Stimulated activated naive B cell treated with anti-CD40 and anti-IgM and Interleukin-4, amounts not matched to agents 10 μg/mL and 1 μg/mL and 100 μg/mL, for 72 hours (primary cell): ENCODE measurements at places on chromosomes 11 and 22.

DNA sequence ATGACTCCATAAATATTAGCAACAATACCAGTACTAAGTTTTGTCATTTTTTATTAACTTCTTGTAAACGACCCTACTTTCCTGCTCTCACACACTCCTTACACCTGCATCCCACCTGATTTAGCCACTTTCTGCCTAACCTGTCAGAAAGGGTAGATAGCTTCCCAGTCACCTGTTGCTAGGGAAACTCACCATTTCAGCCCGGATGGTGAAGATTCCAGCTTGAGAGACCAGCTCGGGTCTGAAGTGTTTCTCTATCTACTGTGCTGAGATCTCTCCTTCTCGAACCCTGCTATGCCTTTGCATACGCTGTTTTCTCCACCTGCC, at the start of gene PARVG:
PARVG (plus strand) TSS at position 220 of the 327 bp plus-strand sequence. CDS start 2,405 bp downstream, outside the sequence.
- peaks cover 15% of the 10 kb centered on the region for H3K36me3 ChIP-seq
- peak within 1 kb of the TSS; percentile 85 for H3K4me3 ChIP-seq
- peak; percentile 58 for DNase-seq
- peaks cover 29% of the 10 kb centered on the region for H3K4me1 ChIP-seq

GRCh38 chr11:56932572-56933220, 56.0 kb upstream of the OR5AK2 start:
- no peaks in the 10 kb centered on the region for H3K27me3 ChIP-seq
- no peak overlapping the region for H3K4me3 ChIP-seq
- DNase-seq: no peak
- H3K27ac ChIP-seq: no peak overlapping the region
- no peaks in the 10 kb centered on the region for H3K4me1 ChIP-seq

- H3K27me3 ChIP-seq: peaks cover 78% of the 10 kb centered on the region
- no peaks in the 10 kb centered on the region for H3K36me3 ChIP-seq
- H3K4me3 ChIP-seq: no peak overlapping the region
- no peak overlapping the region for H3K27ac ChIP-seq
- no peak for DNase-seq
These were observed 123.7 kb upstream of the HSD17B12 start for GRCh38 chr11:43556612-43557375.

DNA sequence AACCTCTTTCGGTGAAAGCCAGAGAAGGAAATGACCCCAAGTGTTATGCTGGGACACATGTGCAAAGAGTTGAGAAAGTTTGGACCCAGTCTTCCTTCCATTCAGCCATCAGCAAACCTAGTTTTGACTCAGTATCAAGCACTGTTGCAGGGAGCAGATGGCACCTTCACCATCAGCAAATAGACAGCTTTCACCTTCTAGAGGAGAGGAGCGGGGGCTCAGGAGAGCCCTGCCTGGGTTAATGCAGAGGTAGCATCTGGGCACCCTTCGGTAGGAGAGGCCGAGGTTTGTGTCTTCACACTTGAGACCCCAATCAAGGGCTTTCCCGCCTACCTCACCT, 16.2 kb upstream of the MFRP start:
- no peaks in the 10 kb centered on the region for H3K36me3 ChIP-seq
- H3K4me3 ChIP-seq: no peak overlapping the region
- H3K4me1 ChIP-seq: peaks cover 23% of the 10 kb centered on the region
- H3K27ac ChIP-seq: no peak overlapping the region

- peak overlapping the region; percentile 88 for H3K27ac ChIP-seq
- peak overlapping the region; percentile 84 for H3K4me3 ChIP-seq
- no peak for DNase-seq
- no peaks in the 10 kb centered on the region for H3K27me3 ChIP-seq
- peaks cover 19% of the 10 kb centered on the region for H3K36me3 ChIP-seq
These were observed 6.9 kb upstream of the NEAT1 start for GRCh38 chr11:65415499-65416340.

GRCh38 chr11:108872781-108873291, 208.0 kb downstream of the DDX10 start:
- H3K4me1 ChIP-seq: peaks cover 3% of the 10 kb centered on the region
- H3K27me3 ChIP-seq: no peaks in the 10 kb centered on the region
- no peak overlapping the region for H3K4me3 ChIP-seq
- no peak for DNase-seq
- H3K27ac ChIP-seq: no peak overlapping the region

- no peaks in the 10 kb centered on the region for H3K36me3 ChIP-seq
- peaks cover 8% of the 10 kb centered on the region for H3K27me3 ChIP-seq
- no peak for DNase-seq
- H3K27ac ChIP-seq: no peak overlapping the region
These were observed 12.1 kb downstream of the GAL3ST1 start for GRCh38 chr22:30562366-30562765.

DNA sequence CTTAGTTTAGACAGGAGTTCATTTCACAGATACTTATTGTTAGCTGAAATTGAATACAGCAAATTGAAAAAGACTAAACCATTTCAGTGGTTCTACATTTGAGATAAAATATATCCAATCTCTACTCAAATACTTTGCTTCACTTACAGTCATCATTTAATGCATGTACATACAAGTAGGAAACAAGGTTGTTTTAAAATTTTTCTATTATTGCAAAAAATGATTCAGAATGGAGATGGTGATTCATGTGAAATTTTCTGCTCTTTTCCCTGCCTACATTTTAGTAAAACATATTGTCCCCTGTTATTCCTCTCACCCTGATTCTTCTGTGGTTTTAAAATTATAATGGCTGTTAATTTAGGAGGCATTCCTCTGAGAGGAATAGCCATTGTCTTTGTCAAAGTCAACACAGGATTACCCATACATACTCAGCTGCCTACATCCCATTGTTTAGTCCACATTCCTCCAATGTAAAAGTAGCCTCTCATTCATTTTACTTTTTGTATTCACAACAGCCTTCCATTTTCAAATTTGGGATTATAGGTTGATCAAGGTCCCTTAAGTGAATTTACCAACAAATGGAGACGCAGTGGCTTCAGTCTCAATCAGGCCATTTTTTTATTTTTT, 60.1 kb downstream of the TRPC6 start:
- no peaks in the 10 kb centered on the region for H3K36me3 ChIP-seq
- no peak overlapping the region for H3K4me3 ChIP-seq
- H3K27me3 ChIP-seq: no peaks in the 10 kb centered on the region
- DNase-seq: no peak
- no peaks in the 10 kb centered on the region for H3K4me1 ChIP-seq

GRCh38 chr22:36406721-36407120, 19.0 kb upstream of the MYH9 start:
- H3K27me3 ChIP-seq: no peaks in the 10 kb centered on the region
- peak overlapping the region; percentile 25 for H3K27ac ChIP-seq
- no peak for DNase-seq
- H3K4me1 ChIP-seq: peaks cover 30% of the 10 kb centered on the region
- H3K36me3 ChIP-seq: no peaks in the 10 kb centered on the region
- H3K4me3 ChIP-seq: no peak overlapping the region

GRCh38 chr11:43419460-43419859, 60.7 kb downstream of the TTC17 start:
- peaks cover 10% of the 10 kb centered on the region for H3K36me3 ChIP-seq
- no peak overlapping the region for H3K4me3 ChIP-seq
- H3K27ac ChIP-seq: no peak overlapping the region
- no peak for DNase-seq
- H3K27me3 ChIP-seq: no peaks in the 10 kb centered on the region
- H3K4me1 ChIP-seq: no peaks in the 10 kb centered on the region

GRCh38 chr11:97611345-97611744, 1221.5 kb downstream of the JRKL start:
- H3K4me1 ChIP-seq: no peaks in the 10 kb centered on the region
- DNase-seq: no peak
- no peaks in the 10 kb centered on the region for H3K36me3 ChIP-seq
- H3K27me3 ChIP-seq: no peaks in the 10 kb centered on the region

DNA sequence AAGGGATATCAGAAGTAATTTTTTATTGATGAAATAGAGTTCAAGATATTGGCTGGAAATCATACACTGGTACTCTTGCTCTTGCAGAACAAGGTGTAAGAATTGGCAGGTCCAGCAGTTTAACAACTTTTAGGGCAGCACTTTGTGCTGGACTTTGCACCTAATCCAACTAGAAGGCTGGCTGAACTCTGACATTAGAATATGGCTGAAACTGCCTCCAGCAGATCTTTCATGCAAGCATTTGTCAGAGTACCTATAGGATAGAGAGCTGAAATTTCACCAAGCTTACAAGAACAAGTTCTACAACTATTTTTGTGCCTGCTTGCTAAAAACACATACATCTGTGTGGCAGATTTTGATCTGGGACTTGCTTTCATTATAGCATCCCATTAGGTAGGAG, 17.2 kb downstream of the HPS5 start:
- H3K27ac ChIP-seq: no peak overlapping the region
- H3K36me3 ChIP-seq: peaks cover 29% of the 10 kb centered on the region
- H3K4me3 ChIP-seq: no peak overlapping the region

- peaks cover 10% of the 10 kb centered on the region for H3K4me1 ChIP-seq
- H3K4me3 ChIP-seq: no peak overlapping the region
- no peaks in the 10 kb centered on the region for H3K36me3 ChIP-seq
- H3K27me3 ChIP-seq: peaks cover 21% of the 10 kb centered on the region
These were observed 2.8 kb upstream of the UPK2 start for GRCh38 chr11:118953265-118953664.

DNA sequence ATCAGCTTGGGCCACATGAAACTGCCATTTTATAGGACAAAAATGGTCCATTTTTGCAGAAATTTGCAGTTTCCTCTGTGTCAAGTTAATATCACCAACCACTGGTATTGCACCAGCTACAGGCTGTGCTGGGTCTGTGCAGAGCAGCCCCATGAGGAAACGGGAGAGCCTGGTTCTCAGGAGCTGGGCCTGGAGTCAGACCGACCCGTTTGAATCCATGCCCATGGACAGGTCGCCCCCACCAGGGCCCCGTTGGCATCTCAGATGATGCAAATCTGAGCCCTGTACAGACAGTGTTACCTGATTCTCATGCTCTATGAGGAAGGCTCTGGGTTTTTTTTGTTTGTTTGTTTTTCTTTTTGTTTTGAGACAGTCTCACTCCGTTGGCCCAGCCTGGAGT, 9.8 kb upstream of the SEC14L6 start:
- peaks cover 4% of the 10 kb centered on the region for H3K27me3 ChIP-seq
- no peaks in the 10 kb centered on the region for H3K4me1 ChIP-seq
- DNase-seq: no peak
- no peak overlapping the region for H3K27ac ChIP-seq
- H3K4me3 ChIP-seq: no peak overlapping the region
- peaks cover 3% of the 10 kb centered on the region for H3K36me3 ChIP-seq

DNA sequence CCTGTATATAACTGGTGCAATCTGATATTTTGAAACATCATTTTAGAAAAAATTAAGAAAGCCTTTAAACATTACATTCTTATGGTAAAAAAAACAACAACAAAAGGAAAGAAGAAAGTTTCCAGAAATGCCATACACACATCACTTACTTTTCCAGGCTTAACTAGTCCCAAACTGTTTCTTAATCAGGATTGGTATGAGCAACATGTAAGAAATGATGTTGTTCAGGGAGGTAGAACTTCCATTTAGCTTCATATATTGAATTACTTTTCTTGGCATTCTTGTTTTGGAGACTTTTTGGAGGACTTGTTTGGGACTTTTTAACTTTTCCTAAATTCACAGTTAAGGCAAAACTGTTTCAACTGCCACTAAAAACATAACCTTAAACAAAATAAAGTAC, 791.5 kb downstream of the METTL15 start:
- H3K27ac ChIP-seq: no peak overlapping the region
- no peaks in the 10 kb centered on the region for H3K4me1 ChIP-seq
- DNase-seq: no peak
- no peak overlapping the region for H3K4me3 ChIP-seq
- no peaks in the 10 kb centered on the region for H3K27me3 ChIP-seq
- H3K36me3 ChIP-seq: no peaks in the 10 kb centered on the region

- H3K36me3 ChIP-seq: no peaks in the 10 kb centered on the region
- H3K27me3 ChIP-seq: no peaks in the 10 kb centered on the region
- H3K4me3 ChIP-seq: no peak overlapping the region
- DNase-seq: no peak
These were observed 449.6 kb upstream of the B3GAT1 start for GRCh38 chr11:134861490-134862104.

DNA sequence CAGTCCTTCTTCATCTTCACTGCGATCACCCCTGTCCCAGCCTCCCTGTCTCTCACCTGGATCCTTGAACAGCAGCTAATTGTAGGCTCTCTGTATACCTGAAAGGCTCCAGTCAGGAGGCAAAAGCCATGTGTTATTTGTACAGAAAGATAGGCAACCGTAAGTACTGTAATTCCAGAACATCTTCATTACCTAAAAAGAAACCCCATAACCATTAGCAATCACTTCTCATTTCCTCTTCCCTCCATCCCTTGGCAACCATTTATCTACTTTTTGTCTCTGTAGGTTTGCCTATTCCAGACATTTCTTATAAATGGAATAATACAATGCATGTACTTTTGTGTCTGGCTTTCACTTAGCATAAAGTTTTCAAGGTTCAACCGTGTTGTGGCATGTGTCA, 17.8 kb downstream of the NAGA start:
- no peak overlapping the region for H3K4me3 ChIP-seq
- H3K27me3 ChIP-seq: no peaks in the 10 kb centered on the region
- DNase-seq: no peak
- H3K4me1 ChIP-seq: peaks cover 12% of the 10 kb centered on the region
- peaks cover 6% of the 10 kb centered on the region for H3K36me3 ChIP-seq

GRCh38 chr11:81959341-81959740, 774.3 kb downstream of the FAM181B start:
- no peak for DNase-seq
- H3K4me3 ChIP-seq: no peak overlapping the region
- H3K27ac ChIP-seq: no peak overlapping the region
- H3K27me3 ChIP-seq: no peaks in the 10 kb centered on the region

DNA sequence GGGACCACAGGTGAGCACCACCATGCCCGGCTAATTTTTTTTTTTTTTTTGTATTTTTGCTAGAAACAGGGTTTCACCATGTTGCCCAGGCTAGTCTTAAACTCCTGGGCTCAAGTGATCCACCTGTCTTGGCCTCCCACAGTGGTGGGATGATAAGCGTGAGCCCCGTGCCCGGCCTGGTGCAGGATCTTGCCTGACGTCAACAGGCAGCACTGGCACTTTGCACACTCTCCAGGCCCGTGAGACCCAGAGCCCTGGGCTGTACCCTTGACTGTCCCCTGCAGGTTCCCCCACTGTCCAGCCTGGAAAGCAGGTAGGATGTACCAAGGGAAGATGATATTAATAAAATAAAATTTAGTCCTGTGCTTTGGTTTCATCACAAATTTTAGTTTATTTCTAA, 29.1 kb upstream of the PANX2 start:
- DNase-seq: no peak
- H3K4me3 ChIP-seq: no peak overlapping the region
- peaks cover 10% of the 10 kb centered on the region for H3K27me3 ChIP-seq
- no peaks in the 10 kb centered on the region for H3K36me3 ChIP-seq
